ENCODE measurements at places on chromosomes 2 and 18.

DNA sequence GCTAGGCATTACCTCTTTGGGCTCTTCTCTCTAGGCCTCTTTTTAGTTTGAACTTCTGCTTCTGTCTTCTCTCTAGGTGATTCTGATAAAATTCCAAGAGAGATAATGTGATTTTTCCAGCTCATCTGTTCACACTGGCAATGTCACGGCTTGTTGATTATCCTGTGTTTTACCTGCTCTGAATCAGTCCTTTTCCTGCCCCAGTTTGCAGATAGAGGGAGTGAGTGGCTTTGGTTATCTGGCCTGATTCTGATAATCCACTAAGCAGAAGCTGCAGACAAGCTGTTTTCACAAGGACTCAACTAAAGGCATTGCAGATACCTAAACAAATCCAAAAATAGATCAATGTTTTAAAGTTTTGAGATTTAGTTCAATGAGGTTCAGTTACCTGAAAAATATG, 111.9 kb downstream of the DCC start:
- no peak for DNase-seq

- no peak for DNase-seq
These were observed 85.6 kb downstream of the MARCHF4 start for GRCh38 chr2:216286616-216287231.

GRCh38 chr2:113791697-113792590, 35.5 kb upstream of the SLC35F5 start:
- DNase-seq = peak; percentile 71

- DNase-seq = no peak
These were observed 289.4 kb downstream of the MTX2 start for GRCh38 chr2:176558574-176559140.

DNA sequence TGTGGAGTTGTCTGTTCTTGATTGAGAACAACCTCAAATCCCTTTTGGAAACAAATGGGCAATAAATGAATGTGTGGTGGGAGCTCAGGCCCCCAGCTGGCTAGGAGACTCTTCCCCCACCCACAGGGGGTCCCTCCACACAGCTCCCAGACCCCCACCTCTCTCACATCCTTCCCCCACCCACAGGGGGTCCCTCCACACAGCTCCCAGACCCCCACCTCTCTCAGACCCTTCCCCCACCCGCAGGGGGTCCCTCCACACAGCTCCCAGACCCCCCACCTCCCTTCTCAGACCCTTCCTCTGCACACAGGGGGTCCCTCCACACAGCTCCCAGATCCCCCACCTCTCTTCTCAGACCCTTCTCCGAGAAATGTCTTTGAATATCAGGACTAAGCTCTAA, 79.0 kb upstream of the CTDP1 start:
- no peak for DNase-seq

Measured in PC-3 (cell line).